ENCODE measurements at places on chromosomes 3 and 15.
A peak's percentile ranks its signal among the peaks of the same experiment; 100 is the strongest.

GRCh38 chr15:65529762-65530317, 423 bp upstream of the HACD3 start:
- DNase-seq, result no peak

- no peak for DNase-seq
These were observed 84.2 kb upstream of the ABHD2 start for GRCh38 chr15:89003865-89004725.

- DNase-seq, result no peak
These were observed 70.1 kb upstream of the MBNL1 start for GRCh38 chr3:152198665-152199064.

DNA sequence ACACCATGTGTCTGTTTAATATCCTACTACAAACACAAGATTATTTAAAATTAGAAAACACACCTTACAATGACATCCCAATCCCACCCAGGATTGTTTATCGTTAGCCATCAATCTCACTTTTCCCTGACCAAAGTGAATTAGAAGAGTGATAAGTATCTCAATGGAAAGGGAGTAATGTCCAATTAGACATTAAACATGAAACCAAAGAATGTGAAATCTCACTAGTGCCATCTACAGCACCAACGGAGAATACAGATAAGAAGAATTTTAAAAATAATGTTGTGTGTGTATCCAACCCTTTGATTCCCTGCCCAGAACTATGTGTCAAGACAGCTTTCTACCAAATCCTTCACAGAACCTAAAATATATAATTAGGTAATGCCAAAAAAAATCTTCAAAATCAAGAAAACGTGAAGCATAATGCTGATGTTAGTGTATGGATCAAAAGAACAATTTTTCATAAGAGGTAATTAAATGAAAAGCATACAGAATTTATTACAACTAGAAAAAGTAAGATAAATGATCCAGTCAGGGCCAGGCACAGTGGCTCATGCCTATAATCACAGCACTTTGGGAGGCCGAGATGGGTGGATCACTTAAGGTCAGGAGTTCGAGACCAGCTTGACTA, 64.2 kb downstream of the SCAPER start:
- DNase-seq, result no peak

DNA sequence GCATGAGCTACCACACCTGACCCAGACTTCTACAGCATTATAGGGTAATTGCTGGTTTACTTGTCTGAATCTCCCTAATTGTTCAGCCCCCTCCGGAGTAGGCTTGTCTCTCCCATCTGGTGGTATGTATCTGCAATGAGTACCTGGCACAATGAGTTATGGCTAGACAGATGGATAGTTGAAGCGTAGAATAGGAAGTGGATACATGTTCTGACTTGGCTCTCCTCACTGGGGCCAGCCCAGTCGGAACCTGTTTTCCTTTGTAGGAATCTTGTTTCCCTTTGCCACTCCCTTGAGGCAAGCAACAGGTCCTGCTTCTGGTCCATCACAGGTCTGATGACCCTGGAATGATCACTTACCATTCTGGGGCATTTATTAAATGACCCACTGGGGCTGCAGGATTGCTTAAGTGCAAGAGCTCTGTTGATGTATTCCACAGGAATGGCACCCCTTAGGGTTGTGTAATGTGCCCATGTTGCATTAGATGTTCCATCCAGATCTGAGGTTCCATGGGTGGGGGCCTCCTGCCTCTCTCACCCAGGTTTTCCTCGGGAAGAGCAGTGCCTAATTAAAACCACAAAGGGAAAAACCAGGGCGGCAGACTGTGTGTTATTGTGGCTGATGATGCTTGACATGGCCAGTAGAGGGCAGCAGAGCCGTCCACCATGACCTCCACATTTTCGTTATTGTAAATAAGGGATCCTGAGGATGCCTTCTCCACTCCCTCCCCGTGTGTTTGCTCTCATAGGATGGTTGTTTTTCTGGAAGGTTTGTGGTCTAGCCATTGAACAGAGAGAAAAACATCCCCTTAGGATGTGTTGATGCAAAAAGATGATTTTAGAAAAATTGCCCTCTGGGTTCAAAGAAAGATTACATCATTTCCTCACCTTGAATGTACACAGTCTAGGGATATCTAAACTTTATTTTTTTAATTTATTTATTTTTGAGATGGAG, 58.0 kb downstream of the CMTM8 start:
- no peak for DNase-seq

- DNase-seq, result no peak
These were observed 31.1 kb upstream of the BLOC1S6 start for GRCh38 chr15:45555934-45556608.

DNA sequence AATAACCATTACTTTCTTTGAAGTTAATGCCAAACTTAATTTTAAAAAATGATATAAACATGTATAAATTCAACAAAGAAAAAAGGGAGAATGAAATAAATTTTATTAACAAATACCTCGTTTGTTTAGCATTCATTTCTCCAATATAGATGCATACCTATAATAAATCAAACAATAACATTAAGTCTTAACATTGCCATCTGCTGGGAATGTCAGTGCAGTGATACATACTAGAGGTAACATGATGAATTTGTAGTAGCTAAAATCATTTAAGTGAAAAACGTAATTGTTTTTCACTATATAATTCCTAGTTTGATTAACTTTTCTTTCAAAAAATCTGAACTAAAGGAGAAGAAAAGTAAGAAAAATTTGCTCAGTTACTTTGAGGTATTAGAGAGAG, 340.2 kb upstream of the CBLB start:
- no peak for DNase-seq

GRCh38 chr3:12969486-12969885, 103.7 kb downstream of the IQSEC1 start:
- DNase-seq, result peak; percentile 20

DNA sequence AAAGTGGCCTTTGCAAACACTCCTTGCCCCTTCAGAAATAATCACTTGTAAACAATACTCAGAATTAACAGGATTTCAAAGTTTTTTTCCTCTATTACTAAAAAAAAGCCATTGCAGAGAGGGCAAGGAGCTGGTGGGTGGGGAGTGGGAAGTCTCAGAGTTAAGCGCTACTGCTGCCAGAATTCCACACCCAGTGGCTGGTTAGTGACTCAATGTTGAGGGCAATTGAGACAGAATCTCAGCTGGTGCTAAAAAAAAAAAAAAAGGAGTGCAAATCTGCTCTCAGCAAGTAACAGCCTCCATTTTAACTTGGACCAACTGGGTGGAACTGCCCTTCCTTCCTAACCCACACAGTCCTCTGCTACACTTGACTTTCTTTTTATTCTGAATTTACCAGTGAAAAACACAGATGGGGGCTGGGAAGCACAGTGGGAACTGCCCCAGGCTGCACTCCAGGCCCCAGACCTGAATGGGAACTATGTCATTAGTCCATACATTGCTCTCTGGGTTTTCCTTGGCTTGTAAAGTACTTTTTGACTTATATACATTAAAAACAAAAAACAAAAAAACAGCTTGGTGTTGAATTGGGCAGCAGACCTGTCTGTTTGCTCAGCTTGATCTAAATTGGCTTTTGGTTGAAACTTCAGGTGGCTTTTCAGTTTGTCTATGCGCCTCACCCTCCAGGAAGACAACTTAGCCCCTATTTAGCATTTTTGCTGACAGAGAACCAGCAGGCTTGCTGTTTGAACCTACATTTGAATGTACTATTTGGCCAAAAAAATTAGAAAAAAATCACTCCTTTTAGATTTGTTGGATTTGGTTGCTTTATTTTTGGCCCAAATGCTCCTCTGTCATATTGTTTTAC, 357.8 kb upstream of the TBL1XR1 start:
- peak; percentile 34 for DNase-seq

DNA sequence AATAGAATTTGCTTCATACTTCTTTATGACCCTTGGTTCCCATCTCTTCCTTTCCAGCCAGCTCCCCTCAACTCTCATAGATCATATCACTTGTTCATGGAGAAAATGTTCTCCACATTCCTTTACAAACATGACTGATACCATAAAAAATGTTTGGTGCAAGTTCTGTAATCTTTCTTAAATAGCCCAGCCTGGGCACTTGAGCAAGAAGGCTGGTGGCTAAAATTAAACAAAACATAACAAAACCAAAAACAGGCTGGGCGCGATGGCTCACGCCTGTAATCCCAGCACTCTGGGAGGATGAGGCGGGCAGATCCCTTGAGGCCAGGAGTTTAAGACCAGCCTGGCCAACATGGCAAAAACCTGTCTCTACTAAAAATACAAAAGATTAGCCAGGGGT, 8.9 kb upstream of the POLR2M start:
- no peak for DNase-seq

GRCh38 chr3:58432905-58433304, 727 bp downstream of the PDHB start:
- no peak for DNase-seq

DNA sequence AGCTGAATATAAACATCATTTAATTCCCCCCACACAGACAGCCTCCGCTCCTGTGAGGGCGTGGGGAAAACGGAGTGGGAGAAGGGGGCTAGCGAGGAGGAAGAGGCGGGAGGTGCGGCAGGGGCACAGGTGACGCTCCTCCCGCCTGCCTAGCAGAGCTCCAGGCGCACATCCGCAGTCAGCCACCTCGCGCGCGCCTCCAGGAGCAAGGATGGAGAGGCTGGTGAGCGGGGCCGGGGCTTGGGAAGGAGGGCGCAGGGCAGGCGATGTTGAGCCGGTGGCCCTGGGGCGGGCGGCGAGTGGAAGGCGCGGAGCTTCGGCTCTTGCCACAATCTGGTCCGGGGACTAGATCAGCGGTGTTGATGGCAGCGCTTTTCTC, at the start of gene CD200:
CD200 (plus strand) TSS at position 155 of the 379 bp plus-strand sequence; CDS start at position 212, 57 bp downstream.
- peak; percentile 81 for DNase-seq

GRCh38 chr3:104879919-104880318, 486.8 kb upstream of the ALCAM start:
- DNase-seq, result no peak

- no peak for DNase-seq
These were observed 8.6 kb downstream of the PIK3CA start for GRCh38 chr3:179156775-179157174.

DNA sequence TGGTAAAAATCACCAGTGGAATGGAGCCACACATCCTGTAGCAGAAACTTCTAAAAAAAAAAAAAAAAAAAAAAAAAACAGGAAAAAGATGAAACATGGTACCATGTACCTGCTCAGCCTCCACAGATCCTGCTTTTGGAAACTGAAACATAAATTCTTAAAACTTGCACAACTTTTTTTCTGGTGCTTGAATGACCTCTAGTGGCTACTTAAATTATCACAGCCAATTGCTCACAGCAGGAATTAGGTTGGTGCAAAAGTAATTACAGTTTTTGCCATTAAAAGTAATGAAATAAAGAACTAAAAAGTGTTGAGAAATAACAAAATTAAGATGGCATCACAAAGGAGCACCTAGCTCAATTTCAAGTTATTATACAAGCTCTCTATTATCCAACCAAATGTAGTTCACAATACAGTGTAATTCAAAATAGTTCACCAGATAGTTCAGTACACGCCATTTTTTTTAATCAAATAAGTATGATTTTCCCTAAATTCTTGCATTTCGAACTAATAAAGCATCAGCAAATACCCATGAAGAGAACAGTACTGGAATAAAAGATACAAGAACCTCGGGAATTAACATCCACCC, 80.6 kb downstream of the ULK4 start:
- DNase-seq, result no peak

GRCh38 chr3:140906785-140907184, 34.9 kb upstream of the SLC25A36 start:
- no peak for DNase-seq

GRCh38 chr3:190017521-190018288, 103.0 kb downstream of the P3H2 start:
- no peak for DNase-seq

GRCh38 chr15:38689522-38689921, 124.9 kb upstream of the RASGRP1 start:
- DNase-seq, result no peak

DNA sequence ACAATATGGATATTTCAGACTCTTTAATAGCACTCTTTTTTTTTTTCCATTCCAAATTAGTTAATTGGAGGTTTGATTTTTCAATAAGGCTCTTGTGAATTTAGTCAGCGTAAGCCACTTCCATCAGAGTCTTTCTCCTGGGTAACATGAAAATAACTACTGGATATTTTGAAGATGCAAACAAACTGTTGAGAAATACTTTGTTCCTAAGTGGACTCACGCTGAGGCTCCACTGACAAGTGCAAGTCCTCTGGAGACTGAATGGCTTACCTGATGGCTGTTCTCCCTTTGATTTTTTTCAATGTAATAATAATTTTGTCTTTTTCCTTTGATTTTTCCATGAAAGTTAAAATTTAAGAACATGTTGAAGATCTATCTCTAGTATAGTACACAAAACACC, 26.0 kb upstream of the TM4SF1 start:
- DNase-seq, result no peak

DNA sequence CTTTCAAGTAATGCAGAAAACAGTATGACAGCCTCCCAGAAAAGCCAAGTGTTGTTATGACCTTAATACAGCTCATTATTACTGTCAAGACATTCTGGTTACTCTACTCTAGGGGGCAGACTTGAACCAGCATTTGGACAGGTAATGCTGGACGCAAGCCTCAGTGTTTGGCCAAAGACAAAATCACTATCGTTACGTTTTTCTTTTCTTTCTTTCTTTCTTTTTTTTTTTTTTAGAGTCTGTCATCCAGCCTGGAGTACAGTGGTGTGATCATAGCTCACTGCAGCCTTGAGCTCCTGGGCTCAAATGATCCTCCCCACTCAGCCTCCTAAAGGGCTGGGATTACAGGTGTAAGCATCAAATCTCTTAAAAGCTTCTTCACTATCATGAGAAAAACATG, 29.4 kb upstream of the TMEM45A start:
- peak; percentile 14 for DNase-seq

DNA sequence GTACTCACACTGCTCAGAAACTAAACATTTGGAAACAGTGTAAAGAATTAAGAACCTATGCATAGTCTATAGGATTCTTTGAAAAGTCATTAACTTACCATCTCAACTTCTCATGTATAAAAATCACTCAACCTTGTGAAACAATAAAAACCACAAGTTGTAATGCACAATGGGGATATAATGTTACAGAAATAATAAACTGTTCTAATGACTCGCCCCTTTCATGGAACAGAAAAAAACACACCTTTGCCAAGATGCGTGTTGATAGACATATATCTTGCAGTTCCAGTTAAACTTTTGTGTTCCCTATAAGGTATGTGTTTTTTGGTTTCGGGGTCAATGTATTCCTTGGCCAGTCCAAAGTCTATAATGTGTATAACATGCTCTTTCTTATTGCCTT, 50.8 kb upstream of the PPIB start:
- no peak for DNase-seq

DNA sequence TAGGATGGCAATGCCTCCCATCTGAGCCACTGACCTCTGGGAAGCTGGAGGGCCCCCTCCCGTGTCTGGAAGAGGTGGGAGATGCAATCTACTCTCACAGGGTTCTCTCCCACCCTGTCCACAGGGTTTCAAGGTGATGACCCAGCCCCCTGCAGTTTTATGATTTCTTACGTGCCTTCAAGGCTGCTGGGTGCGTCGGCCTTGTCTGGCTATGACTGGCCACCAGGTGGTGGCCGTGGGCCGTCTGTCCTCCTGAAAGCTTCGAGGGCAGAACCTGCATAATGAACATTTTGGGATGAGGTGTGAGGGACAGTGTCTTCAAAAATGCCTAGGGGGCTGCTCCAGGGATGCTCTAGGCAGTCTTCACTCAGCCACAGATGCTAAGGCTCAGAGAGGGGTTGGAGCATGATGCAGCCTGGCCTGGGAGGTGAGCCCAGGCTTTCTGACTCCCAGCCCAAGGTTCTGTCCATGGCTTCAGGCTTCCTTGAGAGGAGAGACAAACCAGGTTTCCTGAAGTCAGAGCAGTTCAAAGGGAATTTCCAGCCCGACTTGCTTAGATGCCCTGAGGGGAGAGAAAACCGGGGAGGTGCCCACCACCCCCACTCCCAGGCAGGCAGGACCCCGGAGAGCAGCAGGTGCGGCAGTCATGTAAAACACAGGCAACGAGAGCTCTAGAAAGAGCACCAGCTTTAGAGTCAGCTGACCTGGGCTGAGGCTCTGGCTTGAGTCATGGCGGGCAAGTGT, 18.7 kb downstream of the ISG20 start:
- DNase-seq, result no peak

Data from NCI-H1092 (cell line).